Stimulated activated CD4-positive, alpha-beta T cell treated with anti-CD3 and anti-CD28 coated beads, Interleukin-15, amount 100 ng/mL, for 1 hour (primary cell): ENCODE measurements at places on chromosomes 7 and 10.

GRCh38 chr7:133165001-133165400, 83.1 kb upstream of the CHCHD3 start:
- no peak for DNase-seq

DNA sequence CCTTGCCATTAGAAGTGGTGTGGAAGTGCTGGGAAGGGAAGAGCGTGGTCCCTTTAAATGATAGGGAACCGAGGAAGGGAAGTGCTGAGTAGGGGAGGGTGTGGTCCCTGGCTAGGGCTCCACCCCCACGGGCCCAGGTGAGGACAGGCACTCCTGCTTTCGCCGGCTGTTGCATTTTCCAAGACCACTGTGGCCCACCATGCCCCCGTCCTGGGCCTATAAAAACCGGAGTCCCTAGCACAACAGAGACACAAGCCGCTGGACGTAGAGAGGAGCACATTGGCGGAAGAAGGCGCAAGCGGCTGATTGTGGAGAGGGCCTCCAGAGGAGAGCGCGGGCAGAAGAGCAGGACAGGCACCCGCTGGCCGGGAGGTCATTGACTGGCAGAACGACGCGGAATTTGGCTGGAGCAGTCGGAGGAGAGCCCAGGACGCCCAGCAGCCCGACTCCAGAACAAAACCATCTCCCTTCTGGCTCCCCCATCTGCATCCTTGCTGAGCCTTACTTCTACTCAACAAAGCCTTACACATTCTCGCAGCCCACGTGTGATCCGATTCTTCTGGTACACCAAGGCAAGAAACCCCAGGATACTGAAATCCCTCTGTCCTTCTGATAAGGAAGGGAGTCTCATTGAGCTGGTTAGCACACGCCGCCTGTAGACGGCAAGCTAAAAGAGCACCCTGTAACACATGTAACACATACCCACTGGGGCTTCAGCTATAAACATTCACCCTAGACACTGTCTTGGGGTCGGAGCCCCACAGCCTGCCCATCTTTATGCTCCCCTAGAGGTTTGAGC, 146.2 kb upstream of the LYZL1 start:
- no peak for DNase-seq

DNA sequence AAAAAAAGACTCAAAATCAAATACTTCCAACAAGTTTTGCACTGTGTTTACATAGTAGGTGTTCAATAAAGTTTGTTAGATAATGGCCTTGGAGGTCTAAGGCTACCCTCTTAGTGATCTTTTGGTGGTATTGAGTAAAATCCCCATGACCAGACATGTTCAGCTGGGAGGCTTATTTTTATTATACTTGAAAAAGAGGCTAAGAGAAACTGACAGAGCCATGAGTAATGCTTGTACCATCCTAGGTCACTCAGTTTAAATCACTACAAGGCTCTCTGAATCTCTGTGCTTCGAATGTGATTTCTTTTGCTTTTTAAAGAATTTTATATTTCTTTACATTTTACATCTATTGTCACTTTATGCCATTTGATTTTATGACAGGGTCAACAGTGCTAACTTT, 90.5 kb downstream of the TWIST1 start:
- DNase-seq: no peak

DNA sequence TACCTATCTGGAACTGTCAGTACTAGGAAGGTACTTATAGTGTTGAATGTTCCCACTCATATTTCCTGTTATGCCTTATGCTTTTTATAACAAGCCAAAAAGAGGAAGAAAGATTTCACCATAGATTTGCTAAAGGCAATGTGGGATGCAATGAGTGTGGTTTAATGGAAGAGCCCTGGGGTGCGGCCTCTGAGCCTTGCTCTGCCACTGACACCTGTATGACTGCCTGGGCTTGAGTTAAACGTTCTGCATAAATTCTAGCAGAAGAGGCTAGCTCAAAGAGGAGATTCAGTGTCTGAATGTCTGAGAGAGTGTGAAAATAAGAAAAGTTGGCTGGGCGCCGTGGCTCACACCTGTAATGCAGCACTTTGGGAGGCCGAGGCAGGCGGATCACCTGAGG, 143.8 kb downstream of the TPST1 start:
- no peak for DNase-seq

DNA sequence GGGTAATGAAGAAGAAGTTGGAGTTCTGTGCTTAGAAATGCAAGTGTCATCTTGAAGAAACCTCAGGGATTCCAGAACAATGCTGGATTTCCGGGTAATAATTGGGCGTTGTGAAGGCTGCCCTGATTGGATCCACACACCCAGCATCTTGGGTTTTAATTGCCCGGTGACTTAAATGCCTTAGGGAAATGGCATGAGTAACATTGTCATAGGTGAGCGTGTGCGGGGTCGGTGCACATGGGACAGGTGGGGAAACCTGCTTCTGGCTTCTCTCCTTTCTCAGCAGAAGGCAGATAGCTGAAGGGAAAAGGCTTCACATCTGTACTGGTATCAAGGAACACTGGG, 15.2 kb upstream of the CAMK1D start:
- DNase-seq: no peak

GRCh38 chr10:124248056-124249045, 155.0 kb upstream of the CHST15 start:
- no peak for DNase-seq

DNA sequence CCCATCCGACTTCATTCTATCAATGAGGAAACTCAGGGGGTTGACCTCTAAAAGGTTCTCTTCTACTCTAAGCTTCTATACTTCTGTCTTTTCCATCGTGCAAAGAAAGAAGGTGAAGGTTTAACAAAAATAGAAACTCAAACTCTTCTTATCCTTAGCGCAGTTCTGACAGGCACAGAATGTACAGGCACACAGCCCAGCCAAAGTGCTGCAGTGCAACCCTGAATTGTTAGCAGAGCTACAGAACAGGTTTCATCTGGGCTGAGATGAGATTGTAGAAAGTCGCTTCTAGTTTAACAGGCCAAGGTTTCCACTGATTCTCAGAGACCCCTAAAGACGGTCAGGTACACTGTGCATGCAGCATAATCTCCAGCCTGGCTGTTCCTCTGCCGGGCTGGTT, 79.3 kb upstream of the AFAP1L2 start:
- DNase-seq: no peak

GRCh38 chr10:49645871-49646870, 32.3 kb downstream of the CHAT start:
- DNase-seq: no peak

- DNase-seq: no peak
Measured at GRCh38 chr10:29541422-29542210, 93.2 kb downstream of the SVIL start.

DNA sequence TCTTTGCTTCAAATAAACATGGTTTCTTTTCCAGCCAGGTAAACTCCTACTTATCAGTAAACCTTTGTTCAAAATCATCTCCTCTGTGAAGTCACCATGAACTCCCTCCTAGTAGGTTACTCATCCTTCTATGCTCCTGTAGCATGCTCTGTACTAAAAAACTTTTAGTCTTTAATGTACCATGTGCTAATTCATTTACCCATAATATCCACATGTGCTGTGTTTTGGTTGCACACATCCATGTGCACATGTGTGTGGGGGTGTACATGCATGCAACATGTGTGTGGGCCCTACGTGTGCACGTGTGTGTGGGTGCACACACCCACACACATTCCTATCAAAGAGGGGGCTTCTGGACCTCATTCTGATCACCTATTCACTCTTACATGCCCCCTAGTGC, 259.9 kb upstream of the SP4 start:
- DNase-seq: no peak

- DNase-seq: no peak
Measured at GRCh38 chr10:86644152-86644793, 10.1 kb upstream of the OPN4 start.

DNA sequence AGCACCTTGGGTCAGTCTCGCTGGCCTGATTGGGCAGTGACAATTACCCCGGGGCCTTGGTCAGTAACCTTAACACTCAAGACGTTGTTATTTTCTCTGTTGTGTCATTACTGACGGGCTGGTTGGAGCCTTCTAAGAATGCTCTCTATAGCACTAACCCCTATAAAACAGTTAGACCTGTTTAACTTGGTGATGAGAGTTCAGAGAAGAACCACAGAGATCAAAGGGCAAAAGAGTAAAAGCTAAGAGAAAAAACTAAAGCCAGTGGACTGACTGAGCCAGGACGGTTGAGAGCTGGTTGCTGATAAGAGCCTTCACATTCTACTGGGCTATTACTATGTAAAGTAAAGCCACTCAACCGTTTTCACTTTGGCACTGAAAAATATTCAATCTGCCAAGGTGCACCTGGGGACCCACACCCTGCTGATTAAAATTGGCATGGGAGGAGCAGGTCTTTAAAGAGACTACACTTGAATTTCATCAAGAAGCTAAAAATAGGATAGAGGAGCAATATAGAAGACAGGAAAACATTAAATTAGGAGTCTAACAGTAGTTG, 13.6 kb upstream of the ITGB1 start:
- DNase-seq: no peak

DNA sequence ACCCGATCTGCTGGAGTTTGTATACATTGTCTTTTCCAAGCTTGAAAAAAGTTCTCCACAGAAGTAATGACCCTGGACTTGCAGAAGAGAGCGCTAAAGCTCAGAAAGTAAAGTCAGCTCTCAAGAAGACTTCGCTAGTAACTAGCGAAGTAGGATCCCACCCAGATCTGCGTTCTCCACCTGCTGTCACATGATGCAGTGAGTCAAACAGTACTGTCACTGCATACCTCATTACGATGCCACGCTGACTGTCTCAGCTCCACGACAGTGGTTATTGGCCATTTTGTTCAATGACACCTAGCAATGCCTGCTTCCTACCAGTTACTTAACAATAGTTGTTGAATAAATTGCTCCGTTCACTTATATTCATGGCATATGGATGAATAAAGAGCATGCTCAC, 29.7 kb upstream of the SEC61G start:
- no peak for DNase-seq

DNA sequence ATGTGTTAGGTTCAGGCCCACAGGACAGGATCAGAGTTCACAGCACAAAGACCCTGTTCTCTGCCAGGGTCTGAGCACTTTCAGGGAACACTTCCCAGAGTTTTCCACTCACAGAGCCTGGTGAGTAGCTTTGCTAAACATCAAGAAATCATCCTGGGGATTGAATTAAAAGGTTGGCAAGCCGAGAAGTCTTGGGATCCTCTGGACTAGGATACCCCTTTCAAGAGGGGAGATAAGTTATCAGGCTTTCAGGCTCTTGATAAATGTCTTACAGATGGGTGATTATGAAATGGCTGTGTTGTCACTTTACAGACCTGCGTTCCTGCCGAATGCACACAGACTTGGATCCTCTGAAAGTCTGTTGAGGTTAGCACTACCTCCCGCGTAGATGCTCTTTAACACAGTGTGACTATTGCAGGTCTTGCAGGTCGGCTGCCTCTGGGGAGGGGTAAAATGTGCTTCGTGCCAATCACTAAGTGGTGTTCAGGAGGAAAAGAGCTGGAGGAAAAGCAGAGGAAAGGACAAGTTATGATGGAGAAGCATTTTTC, 473.5 kb upstream of the AKR1E2 start:
- DNase-seq: no peak

DNA sequence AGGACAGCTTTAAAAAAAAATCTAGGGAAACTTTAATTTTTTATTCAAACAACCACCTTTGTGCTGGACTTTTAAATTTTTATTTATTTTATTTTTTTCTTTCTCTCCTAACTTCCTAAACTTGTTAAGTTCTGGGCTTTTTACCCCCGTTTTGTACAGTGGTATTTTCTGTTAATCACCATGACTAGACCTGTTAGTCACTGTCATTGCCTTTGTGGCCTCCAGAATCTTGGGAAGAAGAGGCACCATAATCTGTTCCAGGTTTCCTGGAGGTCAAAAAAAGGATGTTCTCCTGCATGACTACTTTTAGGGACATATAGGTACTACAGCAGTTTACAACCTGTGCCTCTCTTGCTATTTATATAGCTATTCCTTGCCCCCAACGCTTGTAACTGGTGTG, 31.1 kb upstream of the DDX50 start:
- no peak for DNase-seq

GRCh38 chr10:22816298-22816653, 101.9 kb upstream of the PIP4K2A start:
- no peak for DNase-seq

DNA sequence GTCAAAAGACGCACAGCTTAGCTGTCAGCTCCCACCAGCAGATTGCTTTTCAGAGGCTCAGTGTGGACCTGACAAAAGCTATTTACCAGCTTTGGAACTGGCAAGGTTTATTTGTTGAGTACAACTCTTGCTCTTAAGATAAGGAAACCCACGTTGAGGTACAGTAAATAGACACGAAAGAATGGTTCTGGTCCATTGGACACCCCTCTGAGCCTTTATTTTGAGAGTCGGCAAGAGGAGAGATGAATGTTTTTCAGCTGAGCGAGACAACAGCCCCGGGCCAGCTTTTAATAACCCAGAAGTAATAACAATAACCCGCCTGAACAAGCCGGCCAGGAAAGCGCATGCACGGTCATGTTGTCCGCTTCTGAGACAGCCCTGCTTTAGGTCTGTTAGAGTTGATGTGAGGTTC, 49.0 kb downstream of the WNT2 start:
- DNase-seq: no peak

GRCh38 chr7:105187302-105188169, 173.5 kb downstream of the KMT2E start:
- DNase-seq: no peak

GRCh38 chr10:77911535-77912123, 14.9 kb downstream of the DLG5 start:
- no peak for DNase-seq

DNA sequence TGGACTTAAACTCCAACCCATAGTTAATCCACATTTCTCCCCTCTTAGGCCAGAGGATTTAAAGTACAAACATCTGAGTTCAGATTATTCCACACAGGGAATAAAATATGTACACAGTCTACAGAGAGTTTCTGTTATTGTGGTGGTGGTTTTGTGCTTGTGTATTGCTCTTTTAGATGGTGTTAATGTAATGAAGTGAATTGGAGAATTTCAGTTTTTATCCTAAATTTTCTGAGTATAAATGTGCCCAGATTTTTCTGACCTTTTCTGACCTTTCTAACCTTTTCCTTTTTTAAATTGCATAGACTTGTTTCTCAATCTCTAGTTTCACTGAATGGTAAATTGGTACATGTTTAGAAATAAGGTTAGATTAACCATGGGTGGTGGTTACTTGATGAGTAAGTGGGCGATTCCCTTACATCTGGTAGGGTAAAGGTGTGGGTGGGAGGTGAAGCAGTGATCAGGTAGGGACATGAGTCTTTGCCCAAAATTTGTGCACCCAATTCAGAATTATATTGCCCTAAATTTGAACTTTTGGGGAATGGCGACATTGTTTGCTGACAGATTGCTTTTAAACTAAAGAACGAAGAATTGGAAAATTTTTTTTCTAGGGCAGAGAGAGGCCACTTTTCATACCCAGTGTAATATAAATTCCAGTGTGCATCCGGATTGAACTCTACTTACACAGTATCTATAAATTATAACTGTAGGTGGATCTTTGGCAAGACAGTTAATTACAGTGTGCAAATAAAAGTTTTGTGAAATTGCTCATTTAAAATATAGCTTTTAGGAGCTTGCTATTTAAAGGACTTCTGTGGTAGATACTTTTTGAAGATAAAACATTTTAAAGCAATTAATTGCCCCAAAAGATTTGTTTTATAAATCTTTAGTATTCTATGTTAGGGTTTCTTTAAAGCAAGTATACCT, 62.2 kb downstream of the ST7 start:
- DNase-seq: no peak

- DNase-seq: no peak
Measured at GRCh38 chr7:8147760-8148463, 114.1 kb downstream of the ICA1 start.

- no peak for DNase-seq
Measured at GRCh38 chr7:158887594-158887993, 31.2 kb downstream of the DYNC2I1 start.

- DNase-seq: no peak
Measured at GRCh38 chr10:28331066-28331465, 28.2 kb upstream of the MPP7 start.
